Stimulated activated naive CD4-positive, alpha-beta T cell (primary cell): ENCODE measurements at places on chromosomes 4 and X.

DNA sequence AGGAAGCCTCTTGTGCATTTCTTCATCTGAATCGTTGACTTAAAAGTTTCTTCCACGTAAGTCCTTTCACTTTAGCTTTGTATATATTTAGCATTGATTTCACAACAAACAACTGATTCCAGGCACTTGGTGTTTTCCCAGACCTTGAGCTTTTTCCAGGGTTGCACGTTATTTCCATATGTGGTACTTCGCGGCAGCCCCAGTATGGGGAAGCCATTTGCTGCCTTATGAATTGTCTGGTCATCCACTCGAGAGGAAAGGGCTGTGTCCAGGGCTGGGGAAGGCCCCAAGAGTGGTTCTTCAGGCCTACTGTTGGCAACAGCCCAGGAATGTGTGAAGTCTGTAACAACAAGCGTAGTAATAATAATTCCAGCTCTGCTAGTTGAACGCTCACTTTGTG lies 2.8 kb upstream of the TLR8 start:
- DNase-seq, result no peak

DNA sequence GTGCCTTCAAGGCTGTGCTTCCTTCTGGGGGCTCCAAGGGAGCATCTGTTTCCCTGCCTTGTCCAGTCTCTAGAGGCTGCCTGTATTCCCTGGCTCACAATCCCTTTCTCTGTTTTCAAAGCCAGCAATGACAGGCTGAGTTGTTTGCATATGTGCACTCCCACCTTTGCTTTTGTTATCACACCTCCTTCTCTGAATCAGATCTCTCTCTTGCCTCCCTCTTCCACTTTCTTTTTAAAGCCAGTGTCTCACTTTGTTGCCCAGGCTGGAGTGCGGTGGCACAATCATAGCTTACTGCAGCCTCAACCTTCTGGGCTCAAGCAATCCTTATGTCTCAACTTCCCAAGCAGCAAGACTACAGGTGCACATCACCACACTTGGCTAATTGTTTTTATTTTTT lies 37.1 kb upstream of the LEF1 start:
- DNase-seq, result no peak

DNA sequence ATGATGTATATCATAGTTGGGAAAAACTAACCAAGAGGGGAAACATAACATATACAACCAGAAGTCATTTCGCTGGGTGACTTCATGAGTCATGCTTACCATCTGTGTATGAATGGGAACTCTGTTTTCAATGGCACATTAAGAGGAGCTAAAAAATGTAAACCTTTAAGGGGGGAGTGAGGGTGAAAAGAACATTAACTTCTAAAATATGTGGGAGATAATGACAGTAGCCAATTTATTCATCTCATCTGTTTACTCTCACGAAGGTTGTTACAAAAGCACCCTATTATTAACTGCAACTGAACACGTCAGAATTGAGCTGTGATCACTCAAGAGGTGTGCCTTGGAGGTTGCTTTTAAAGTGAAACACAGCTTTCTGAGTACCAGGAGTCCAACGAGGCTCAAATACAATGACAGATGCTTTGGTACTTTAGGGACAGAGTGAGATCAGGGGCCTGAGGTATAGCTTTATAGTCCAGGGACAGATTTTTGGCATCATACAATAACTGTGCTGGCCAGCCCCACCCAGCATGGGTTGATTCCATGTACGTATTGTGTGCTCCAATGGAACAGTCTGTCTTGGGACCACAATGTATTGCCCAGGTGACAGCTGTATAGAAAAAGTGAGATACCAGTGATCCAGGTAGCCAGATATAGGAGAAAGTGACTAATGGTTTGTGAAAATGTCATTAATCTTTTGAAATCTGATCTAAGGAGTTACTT lies 107.3 kb downstream of the AMMECR1 start:
- no peak for DNase-seq

GRCh38 chr4:68864438-68865187 lies 48.8 kb downstream of the UGT2B10 start:
- no peak for DNase-seq

- no peak for DNase-seq
Measured at GRCh38 chrX:20459410-20460350, 193.0 kb upstream of the RPS6KA3 start.

- no peak for DNase-seq
Measured at GRCh38 chrX:16867947-16868346, 2.2 kb downstream of the RBBP7 start.

- no peak for DNase-seq
Measured at GRCh38 chr4:100348473-100348872, 158.2 kb upstream of the DDIT4L start.

DNA sequence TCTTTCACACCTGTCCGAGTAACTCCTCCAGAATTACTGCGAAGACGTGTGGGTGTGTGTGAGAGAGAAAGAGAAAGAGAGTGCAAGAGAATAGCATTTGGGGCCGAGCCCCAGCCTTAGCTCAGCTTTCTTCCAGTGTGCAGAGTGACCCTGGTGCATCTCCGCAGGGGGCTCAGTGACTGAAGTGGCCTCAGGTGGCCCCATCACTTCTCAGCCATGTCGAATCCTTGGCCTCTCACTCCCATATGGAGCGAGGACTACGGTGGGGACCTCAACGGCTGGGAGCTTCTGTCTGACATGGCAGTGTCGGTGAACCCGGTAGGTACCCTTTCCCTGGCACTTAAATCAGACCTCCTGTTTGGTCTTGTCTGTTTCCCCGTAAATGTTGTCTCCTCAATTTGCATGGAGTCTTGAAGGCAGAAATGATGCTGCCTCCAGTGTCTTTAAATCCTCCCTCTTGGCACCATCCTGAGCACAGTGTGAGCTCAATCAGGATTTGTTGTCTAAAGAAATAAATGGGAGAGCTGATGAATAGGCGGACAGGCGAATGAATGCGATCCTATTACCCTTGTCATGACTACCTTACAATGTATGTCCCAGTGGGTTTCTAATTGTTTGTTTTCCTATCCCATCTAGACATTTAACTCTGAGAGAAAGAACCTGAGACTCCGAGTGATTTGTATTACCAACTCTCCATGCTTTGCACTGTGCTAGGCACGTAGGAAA lies 305.9 kb downstream of the AFF2 start:
- DNase-seq, result no peak

DNA sequence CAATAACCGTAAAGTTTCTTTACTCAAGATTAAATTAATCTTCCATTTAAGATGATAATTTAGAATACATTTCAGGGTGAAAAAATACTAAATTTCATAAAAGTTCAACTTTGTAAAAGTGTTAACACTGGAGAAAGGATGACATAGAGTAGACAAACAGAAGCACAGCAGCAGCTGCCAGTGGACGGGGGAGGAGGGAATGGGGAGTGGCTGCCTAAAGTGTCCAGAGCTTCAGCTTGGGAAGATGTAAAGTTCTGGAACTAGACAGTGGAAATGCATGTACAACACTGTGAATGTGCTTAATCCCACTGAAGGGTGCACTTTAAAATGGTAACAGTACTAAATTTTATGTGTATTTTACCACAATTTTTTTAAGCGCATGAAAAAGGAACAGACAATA lies 39.9 kb downstream of the RELL1 start:
- no peak for DNase-seq

GRCh38 chr4:184641451-184641850 lies 7.8 kb downstream of the CASP3 start:
- no peak for DNase-seq
